ENCODE measurements at places on chromosomes 1 and 21.

- DNase-seq, result no peak
Measured at GRCh38 chr1:97202481-97203380, 481.1 kb downstream of the PTBP2 start.

- no peak for DNase-seq
Measured at GRCh38 chr1:234609691-234610042, 311 bp downstream of the IRF2BP2 start.

GRCh38 chr1:221850470-221851187 lies 108.7 kb upstream of the DUSP10 start:
- no peak for DNase-seq

- DNase-seq, result peak; percentile 39
Measured at GRCh38 chr1:94329986-94330385, 88.2 kb upstream of the ABCD3 start.

Measured in muscle of leg (tissue), 16 donors.